ENCODE measurements at places on chromosomes 7 and 10.

- no peak for DNase-seq
Measured at GRCh38 chr10:86298501-86299001, 68.0 kb downstream of the GRID1 start.

DNA sequence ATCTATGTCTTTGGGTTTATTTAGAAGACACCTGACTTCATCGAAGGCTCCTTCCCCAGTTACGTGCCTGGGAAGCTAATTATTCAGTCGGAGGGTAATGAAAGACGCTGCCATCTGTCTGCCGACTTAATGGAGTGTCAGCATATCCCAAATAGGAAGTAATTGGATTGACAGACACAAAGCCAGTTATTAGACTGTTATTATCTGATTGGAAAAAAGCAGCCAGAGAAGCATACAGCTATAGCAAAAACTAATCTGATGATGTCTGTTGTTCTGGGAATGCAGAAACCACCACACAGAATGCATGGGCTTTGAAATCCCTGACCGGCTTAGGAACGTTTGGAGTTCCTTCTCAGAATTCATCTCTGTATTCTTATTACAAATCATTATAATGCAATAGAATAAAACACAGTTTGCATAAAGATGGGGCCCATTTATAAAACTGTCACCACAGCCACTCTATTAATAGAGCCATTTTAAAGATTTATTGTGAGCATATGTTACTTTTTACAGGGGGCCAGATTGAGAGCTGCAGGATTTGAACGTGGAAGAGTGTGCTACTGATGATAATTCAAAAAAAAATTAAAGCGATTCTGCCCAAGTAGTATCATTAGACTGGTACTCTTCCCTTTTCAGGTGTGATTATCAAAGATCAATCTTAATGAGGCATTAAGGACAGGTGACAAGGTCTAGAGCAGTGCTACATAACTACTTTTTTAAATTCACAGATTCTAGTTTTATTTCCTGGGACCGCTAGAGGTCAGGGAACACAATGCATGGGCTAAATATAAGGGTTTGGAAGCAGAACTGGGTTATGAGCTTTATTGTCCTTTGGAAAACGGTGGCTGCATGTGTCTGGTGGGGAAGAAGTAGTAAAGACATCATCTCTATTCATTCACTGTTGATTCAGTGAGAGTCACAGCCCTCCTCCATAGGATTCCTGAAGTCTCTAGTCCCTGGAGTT lies 330.1 kb upstream of the LRGUK start:
- DNase-seq = no peak

- DNase-seq = no peak
Measured at GRCh38 chr10:84517554-84517953, 189.2 kb downstream of the CCSER2 start.

DNA sequence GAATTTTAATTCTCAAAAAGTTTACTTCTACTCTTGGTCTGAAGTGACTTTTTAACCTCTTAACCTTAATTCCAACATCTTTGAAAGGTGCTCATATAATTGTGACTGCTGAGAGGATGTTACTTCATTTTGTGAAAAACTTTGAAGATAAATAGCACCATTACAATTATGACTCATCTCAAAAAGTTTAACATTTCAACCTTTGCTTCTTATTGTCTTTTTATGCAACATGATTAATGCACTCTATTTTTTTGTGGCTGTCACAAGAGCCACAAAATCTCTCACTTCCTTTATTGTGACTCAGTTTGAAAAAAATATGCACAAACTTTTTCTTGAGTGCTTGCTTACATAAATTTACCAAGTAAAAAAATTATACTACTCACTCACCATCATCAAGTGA lies 383.1 kb downstream of the LRRTM3 start:
- DNase-seq = no peak

DNA sequence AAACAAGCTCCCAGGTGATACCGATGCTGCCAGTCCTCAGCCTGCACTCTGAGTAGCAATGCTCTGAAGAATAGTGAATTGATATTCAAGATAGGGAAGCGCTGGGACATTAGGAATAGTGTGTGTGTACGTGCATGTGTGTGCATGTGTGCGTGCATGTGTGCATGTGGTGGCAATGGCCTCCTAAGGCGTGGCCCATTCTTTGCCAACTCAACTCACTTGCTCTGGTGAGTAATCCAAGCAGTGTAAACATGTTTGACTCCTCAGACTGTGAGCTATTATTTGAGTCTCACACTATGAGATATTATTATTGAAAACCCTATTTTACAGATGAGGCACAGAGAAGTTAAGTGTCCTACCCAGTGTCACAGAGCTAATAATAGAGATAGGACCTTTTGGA lies 186.6 kb downstream of the RAB11FIP2 start:
- no peak for DNase-seq

DNA sequence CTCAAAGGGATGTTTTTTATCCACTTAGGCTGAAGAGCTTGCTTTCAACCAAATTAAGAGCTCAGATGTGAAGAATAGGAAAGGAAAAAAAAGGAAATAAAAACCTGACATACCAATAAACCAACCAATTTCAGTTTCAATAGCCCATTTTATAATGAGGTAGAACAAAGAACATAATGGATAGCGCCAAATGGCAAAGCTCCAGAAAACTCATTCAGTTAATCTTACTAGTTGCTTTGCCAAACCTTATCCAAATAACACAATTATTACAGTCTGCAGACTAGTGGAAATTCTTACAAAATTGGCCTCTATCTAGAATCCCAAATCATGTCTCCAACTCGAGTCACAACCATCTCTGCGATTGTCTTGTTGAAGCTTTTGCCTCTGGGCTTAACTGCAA lies 337.0 kb downstream of the CRPPA start:
- peak; percentile 17 for DNase-seq

GRCh38 chr7:81607987-81608386 lies 161.9 kb downstream of the HGF start:
- DNase-seq = no peak

- no peak for DNase-seq
Measured at GRCh38 chr7:18530224-18531179, 35.0 kb downstream of the HDAC9 start.

DNA sequence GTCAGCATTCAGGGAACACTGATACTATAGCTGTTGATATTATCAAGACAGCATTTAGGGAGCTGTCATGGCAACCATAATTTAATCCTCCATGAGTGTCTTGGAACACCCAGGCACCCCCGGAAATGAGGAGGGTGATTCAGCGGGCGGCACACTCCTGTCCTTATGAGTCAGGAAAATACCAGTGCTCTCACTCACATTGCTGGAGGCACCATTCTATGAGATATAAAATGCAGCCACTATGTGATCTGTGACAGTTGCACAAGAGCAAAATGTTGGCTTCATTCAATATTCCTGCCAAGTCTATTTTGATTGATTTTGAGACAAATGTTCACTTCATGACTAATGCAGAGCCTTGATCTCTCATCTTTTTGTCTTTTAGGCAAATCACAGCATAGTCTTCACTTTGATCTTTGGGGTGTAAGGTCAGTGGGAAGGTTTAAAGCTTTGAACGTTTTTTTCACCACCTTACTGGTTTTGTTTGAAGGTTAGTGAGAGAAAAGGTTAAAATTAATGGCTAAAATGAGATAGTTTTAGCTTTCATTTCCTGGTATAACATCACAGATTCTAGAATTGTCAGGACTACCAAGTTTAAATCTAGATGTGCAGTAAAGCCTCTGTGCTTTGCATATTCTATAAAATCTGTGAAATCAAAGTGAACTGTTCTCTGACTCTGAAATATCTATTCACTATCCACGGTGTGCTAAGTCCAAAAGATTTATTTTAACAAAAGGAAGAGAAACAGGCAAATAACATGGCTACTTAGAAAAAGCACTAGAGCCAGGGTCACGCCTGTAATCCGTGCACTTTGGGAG lies 12.4 kb upstream of the ARHGAP12 start:
- DNase-seq = no peak

DNA sequence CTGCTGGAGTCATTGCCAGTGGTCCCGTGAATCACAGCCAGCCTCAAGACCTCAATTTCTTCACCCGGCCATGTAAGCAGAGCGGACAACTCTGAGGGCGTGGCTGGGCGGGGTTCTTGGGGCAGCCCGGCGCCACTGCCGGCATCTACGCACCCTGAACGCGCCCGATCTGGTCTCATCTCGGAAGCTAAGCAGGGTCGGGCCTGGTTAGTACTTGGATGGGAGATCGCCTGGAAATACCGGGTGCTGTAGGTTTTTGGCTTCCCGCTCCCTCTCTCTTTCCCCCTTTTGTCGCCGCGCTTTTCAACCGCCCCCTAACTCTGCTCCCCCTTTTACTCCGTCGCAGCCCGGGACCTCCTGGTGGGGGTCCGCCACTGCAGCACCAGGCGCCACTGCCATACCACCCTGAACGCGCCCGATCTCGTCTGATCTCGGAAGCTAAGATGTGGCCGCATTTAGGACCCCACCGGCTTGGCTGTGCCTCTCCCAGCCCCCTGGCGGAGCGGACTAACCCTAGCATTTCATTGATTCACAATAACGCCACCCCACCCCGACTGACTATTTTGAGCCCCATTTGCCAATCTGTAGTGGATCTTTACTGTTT lies 25.3 kb downstream of the GARIN1A start:
- DNase-seq = no peak

- no peak for DNase-seq
Measured at GRCh38 chr7:159227433-159227832, 82.8 kb upstream of the VIPR2 start.
